Right renal cortex interstitium (tissue), 3 donors: ENCODE measurements at places on chromosomes 2 and 18.

DNA sequence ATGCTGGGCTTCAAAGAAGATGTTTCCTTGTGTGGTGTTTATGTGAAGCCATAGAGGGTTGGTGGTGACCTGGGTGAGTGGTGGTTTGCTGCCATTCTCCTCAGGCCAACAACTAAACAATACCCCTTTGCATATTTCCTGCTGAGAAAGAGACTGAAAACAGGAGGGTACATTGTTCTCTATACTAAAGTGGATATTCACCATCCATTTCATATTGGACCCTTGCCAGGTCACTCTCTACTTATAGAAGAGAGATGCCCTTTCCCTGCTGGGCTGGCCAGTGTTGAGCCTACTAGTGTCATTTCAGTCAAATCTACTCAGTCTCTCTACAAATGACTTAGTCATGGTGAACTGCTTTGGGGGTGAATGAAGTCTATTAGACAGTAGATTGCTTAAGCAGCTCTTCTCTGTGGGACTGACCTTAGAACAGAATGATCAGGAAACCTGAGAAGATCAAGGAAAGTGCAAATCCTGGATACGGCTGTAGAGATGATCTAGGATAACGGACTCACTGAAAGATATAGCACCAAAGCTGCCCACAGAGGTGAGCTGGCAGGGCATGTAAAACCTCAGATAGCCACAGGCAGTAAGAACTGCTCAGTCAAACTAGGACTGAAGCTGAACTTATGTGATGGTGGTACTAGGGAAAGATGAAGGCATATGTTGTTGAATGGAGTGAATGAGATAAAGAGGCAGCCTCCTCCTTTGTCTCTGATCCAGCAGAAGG is 154.9 kb downstream of the MYO3B start:
- no peak for DNase-seq

GRCh38 chr2:54663424-54664030 is 59.9 kb upstream of the EML6 start:
- DNase-seq: no peak

DNA sequence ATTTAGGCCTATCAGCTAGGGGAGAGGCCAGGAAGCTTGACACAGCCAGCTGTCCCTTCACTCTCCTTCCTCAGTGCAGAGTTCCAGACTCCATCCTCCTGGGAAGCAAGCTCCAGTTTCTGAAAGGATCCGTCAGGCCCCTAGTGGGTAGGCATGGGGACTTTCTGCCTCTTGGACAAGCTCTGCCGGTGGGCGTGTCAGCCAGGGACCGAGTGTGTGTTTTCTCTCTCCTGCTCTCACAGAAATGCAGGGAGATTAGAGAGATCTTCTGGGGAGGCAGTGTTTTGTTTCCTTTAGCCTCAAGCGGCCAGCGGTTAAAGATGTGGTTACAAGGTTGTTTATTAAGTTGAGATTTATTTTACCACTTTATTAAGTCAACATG is 29.9 kb upstream of the OTOS start:
- DNase-seq: no peak

DNA sequence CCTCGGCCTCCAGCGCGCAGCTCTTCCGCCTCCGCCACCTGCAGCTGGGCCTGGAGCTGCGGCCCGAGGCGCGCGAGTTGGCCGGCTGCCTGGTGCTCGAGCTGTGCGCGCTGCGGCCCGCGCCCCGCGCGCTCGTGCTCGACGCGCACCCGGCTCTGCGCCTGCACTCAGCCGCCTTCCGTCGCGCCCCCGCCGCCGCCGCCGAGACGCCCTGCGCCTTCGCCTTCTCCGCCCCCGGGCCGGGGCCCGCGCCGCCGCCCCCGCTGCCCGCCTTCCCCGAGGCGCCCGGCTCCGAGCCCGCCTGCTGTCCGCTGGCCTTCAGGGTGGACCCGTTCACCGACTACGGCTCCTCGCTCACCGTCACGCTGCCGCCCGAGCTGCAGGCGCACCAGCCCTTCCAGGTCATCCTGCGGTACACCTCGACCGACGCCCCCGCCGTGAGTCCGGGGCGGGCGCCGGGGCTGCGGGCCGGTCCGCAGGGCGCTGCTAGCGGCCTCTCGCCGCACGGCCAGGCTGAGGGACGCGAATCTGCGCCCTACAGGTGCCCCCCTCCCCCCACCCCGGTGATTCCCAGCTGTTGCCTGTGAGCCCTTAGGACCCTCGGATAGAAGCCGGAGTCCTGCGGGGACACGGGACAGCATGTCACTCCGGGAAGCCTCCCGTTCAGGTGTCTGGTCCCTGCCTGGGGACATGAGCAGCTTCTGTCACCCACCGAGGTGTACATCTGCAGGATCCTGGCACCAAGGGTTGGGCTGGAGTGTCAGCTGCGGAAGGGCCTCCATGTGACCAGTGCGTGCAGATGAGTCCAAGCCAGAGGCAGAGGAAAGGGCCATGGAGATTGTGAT is 616 bp downstream of the RNPEPL1 start:
- no peak for DNase-seq
